ENCODE measurements at places on chromosomes 3 and 15.
A peak's percentile ranks its signal among the peaks of the same experiment; 100 is the strongest.

DNA sequence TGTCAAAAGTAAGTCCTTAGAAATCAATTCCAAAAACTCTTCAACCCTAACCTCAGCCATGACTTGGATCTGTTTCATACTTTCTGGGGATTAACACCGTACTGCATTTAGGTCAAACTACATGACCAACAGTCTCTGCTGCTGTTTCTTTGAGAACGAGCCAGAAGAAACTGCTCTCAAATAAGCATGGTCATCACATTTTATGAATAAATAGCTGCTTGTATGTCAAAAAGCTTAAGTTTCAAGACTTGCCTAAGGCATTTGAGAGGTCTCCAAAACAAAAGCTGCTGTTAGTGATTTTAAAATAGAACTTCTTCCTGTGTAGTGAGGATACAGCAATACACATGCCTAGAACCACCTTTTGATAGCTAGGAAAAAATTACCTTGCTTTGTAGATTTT lies 166.3 kb upstream of the CHRM5 start:
- DNase-seq: no peak

DNA sequence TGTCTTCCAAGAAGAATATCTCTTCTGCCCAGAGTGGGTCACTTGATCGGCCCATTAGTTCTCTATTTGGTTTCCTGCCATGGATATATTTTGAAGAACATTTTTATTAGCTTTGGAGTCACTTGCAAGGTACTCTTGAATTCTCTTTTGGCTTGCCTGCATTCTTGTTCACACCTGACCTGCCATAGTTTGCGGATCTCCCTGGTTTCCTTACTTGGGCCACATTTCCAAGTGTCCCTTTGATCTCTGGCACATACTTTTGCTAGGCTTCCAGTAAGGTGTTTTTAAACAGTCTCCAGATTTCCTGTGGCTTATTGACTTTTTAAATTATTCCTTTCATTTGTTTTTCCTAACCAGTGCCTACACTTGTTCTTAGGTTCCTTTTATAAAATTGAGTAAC lies 488.5 kb upstream of the MDFIC2 start:
- DNase-seq: no peak

- no peak for DNase-seq
Observed at GRCh38 chr3:191030929-191031328, 168.1 kb upstream of the OSTN start.

- no peak for DNase-seq
Observed at GRCh38 chr3:13150624-13151023, 77.4 kb upstream of the IQSEC1 start.

DNA sequence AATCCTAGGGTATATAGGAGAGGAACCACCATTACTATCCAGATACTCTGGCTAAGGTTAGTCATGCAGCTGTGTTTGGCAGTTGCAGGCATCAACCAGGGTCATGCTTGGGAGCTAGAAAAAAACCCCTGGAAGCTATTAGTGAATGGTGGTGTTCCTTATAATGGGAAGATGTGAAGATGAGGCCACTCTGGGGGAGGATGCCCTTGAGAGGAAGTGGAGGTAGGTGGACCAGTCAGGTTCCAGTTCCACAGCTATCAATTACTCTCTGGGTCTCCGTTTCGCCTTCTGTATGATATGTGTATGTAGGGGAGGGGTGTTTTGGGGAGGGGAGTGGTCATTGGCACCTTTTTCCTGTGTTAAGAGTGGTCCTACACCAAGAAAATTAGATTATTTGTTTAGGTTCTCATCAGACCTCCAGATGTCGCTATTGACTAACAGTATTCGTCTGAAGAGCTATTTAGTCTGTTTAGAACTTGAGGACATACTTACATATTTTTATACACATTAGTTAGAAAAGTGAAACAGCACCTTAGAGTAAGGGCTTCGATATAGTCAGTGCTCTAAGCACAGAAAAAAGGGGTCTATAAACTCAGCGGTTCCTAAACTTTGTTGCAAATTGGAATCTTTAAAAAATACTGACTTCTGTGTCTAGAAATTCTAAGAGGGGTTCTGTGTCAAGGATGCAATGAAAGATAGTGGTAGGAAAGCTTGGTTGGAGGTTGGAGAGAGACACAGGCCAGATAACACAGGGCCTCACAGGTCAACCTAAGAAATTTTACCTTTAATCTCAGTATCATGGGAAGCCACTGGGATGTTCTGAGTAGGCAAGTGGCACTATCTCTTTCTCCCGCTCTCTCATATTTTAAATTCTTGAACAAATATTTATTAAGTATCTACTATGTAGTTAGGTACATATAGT lies 9.1 kb upstream of the HPS3 start:
- DNase-seq: no peak

- no peak for DNase-seq
Observed at GRCh38 chr15:64845183-64845611, 3.5 kb downstream of the PLEKHO2 start.

DNA sequence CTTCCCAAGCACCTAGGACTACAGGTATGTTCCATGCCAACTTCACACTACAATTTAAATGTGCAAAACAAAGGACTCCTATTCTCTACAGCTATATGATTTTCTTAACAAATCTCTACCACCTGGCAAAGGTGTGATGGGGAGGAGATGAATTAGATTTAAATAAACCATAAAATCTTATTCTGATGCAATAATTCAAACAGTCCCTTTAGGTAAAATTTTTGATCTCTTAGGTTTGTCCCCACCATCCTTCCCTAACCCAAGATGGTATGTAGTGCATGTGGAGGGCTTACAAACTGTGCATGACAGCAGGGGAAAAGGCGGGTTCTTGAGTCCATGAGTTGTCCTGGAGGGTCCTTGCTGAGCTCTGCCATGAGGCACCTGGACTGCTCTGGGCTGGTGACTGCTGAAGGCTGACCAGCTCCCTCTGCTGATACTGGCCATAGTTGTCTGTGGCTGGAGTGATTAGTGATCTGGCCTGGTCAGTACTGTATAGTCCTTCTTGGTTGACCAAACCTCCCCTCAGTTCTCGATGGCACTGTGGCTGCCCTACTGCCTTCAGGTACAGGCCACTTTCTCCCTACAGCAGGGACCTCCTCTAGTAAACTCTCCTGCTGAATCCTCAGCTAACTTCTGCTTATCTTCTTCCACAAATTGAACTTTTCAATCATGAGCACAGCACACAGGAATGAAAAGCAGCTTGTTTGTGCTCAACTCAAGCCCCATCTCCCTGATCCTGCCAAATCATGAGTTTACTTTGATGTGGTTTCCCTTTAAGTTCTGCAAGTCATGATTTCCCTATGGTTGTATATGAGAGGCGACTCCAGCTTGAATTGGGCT lies 30.1 kb downstream of the CFAP161 start:
- no peak for DNase-seq

DNA sequence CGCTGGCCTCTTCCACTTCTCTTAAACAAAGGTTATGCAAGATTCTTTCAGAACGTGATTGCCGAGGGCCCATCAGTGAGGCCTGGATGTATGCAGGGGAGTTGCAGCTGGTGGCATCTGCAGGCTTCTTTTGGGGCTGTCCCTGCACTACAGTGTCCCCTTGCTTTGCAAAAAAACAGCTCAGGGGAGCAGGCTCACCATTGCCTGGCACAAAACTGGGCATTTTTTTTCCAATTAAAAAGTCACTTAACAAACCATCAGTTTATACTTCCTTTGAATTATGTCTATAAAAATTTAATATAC lies 148.6 kb downstream of the ATP10A start:
- DNase-seq: no peak

- DNase-seq: no peak
Observed at GRCh38 chr3:60801307-60801706, 449.9 kb downstream of the FHIT start.

DNA sequence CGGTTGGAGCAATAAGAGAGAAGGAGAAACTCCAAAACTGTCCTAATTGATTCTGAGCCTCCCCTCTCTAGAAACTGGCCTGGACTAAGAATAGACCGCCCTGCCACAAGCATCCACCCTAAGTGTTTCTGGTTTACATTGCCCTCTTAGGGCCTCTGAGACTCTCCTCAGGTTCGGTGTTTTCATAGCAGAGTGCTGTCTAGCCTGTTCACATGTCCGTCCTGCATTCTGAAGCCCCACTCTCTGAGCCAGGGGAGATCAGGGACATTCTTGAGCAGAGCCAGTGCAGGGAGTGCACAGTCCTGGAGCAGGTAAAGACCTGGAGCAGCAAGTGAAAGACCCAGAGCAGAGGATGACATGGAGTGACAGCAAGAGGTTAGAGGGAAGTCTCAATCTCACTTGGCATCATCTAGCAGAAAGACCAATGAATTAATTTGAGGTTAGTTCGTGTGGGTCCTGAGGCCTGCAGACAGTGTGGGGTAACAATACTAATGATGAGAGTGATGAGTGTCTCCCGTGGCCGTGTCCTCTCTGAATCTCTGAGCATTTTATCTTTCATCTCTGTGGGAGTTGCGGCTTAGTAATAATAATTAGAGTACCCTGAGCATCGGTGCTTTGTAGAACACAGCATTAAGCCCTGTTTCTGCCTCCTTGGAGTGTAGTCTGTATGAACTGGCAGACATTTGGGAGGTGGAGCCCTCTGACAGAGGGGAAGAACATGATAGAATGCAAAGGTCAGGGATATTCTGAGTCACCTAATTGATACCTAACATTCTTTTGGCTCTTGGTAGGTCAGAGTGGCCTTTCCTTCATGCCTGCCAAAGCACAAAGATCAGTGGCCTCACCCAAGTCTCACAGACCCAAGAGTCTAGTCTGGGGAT lies 24.6 kb downstream of the MAPKBP1 start:
- DNase-seq: no peak

GRCh38 chr3:39106281-39106811 lies 1.1 kb downstream of the GORASP1 start:
- no peak for DNase-seq

DNA sequence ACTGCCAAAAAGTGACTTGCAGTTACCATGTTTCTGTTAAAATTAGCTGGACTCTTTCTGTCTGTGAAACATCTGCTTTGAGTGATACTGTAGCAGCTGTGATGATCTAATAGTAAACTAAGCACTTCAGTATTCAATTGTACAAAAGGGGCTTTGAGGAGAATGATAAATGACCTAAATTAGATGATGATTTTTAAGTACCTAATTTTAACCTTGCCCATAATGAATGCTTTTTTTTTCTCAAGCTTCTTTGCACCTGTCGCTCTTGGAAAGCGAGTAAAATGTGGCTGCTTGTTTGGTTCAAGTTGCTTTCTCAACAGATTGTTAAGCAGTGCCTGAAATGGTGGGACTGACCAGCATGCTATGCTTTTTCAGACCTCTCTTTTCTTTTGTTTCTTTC lies 752.3 kb downstream of the EPHA3 start:
- no peak for DNase-seq

GRCh38 chr3:182980204-182981037 lies at the start of gene DCUN1D1:
Gene DCUN1D1, minus strand, starts transcription at chr3:182980538. Its CDS starts 49 bp downstream, at chr3:182980489.
- peak; percentile 78 for DNase-seq

DNA sequence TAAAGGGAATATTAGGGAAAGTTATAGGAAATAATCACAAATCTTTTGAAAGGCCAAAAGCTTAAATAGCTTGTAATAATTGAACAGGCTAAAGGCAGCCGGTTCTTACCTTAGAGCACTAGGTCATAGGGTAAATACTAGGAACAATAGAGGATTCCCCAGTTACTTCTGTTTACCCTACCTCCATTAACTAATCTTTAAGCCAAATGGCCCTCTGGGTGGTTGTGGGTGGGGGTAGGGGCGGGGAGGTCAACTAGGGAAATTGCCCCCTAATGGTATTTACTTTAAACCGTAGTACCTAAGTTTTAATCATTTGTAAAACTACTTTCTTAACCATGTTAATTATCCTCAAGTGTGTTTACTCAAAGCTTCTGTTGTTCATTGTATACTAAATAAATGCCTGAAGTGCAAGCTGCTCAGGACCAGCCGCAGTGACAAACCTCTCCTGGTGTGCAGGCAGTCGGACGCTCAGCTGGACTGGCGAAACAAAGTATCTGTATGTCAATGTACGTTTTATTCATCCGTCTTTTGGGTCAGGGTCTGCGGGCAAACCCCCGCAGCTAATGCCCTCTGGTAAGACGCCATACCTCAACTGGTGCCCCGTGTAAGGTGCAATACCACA lies 18.9 kb downstream of the MAGEL2 start:
- no peak for DNase-seq

- no peak for DNase-seq
Observed at GRCh38 chr3:73801444-73801843, 176.7 kb upstream of the PDZRN3 start.

- DNase-seq: no peak
Observed at GRCh38 chr15:65368302-65369211, 9.2 kb downstream of the IGDCC3 start.

- peak; percentile 60 for DNase-seq
Observed at GRCh38 chr3:139677388-139678155, at the start of gene NMNAT3. Gene NMNAT3, minus strand, starts transcription at chr3:139677972. Its CDS starts 50,248 bp downstream, at chr3:139627724.

GRCh38 chr3:24310887-24311286 lies 183.8 kb downstream of the THRB start:
- DNase-seq: no peak

GRCh38 chr15:98160236-98160635 lies 199.7 kb downstream of the ARRDC4 start:
- no peak for DNase-seq

GRCh38 chr3:48952510-48953118 lies 34.0 kb downstream of the ARIH2 start:
- no peak for DNase-seq

- DNase-seq: no peak
Observed at GRCh38 chr15:90860942-90861675, 7.3 kb upstream of the FURIN start.

GRCh38 chr3:193788189-193788991 lies 195.4 kb downstream of the OPA1 start:
- DNase-seq: no peak

- DNase-seq: no peak
Observed at GRCh38 chr3:122621112-122621511, 43.7 kb downstream of the PARP15 start.

- no peak for DNase-seq
Observed at GRCh38 chr3:135907422-135908165, 57.9 kb upstream of the PPP2R3A start.

DNA sequence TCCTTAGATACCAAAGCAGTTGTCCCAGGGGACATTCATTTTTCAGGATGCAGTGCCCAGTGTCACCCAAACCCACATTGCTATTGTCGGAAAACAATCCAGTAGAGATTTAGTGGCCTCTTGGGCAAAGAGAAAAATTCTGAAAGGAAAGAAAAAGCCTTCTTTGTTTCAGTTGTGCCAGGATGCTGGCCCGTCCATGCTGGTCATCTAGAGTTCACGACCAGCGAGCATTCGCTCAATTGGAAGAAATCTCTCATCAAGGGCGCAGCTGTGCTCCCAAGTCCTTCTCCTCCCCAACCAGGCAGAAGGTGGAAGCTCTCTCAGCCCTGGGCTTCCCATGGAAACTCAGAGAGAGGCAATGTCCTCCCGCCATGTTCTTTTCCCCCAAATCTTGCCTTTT lies 123.7 kb downstream of the MTHFS start:
- DNase-seq: no peak

DNA sequence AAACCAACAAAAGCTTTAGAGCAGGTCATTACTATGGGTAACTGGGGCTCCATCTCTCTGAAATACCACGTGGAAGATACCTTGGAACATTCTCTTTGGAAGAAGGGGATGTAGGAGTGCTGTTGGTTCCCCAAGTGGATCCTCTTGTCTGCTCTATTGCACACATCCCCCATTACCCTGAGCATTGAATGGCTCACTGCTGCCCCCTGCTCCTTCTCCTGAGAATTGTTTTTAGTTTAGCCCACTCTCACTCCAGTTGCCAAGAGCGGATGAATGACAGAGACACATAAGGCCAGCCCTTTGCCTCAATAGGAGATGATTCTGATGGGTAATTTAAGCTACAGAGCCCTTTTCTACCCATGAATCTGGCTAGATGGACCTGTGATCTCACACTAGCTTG lies 135.6 kb upstream of the SUCLG2 start:
- DNase-seq: no peak

Measured in T1000 (cell line).